Germinal center (tissue), 1 donor: ENCODE measurements at places on chromosomes 13 and 19.

DNA sequence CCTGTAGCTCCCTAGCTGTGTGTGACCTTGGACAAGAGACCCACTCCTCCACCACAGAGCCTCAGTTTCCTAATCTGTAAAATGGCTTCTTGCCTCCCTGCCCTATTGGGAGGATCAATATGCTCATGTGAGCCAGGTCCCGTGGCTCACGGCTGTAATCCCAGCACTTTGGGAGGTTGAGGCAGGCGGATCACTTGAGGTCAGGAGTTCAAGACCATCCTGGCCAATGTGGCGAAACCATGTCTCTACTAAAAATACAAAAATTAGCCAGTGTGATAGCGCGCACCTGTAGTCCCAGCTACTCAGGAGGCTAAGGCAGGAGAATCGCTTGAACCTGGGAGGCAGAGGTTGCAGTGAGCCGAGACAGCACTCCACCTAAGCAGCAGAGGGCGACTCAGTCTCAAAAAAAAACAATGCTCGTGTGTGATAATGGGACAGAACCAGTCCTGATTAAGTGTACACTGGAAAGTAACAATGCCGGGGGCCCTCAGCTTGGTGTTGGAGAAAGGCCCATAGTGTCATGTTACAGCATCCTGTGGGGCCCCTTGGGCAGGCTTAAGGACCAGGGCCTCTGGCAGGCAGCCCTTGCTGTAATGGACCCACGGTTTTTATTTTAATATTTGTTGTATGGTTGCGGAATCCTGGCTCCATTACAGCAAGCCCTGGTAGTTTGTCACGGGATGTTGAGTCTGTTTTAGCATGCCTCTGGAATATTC lies 6.8 kb downstream of the RPS11 start:
- DNase-seq = no peak

GRCh38 chr13:100506600-100507422 lies 81.8 kb downstream of the GGACT start:
- DNase-seq = no peak

DNA sequence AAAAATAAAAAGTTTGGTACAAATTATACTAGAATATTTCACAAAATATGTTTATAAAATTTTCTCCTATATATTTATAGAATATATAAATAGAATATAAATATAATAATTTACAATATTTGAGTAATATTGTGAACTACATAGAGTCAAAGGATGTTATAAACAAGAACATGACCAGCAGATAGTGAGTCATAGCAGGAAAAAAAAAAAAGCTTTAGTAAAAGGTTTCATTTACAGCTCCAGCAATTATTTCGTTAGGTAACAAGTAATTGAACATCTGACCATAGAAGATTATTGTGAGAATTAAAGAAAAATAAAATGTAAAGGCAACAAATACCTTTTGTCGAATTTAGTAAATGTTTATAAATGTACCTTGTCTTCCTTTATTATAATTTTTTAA lies 864.1 kb downstream of the PCDH17 start:
- no peak for DNase-seq

DNA sequence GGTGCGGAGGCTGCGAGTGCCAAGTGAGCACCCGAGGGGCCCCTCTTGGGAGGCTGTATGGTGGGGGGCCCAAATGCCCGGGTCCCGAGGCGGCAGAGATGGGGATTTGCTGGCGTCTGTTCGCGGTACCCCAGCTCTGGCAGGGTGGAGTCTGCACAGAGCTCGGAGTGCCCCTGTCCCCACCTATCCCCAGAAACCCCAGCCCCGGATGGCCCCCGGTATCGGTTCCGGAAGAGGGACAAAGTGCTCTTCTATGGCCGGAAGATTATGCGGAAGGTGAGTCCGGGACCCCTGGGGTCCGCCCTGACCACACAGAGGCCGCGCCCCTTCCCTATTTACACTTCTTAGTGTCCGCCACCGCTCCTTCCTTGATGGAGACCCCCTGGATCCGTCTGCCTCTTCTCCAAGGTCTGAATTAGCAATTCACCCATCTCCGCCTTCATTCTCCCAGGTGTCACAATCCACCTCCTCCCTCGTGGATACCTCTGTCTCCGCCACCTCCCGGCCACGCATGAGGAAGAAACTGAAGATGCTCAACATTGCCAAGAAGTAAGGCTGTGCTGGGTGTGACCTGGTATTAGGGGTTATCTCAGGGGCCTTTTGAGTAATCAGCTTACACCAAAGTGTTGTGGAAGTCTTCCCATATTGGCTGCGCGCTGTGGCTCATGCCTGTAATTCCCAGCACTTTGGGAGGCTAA lies 630 bp downstream of the PNPLA6 start:
- peak; percentile 60 for DNase-seq

GRCh38 chr19:35408284-35409171 lies 37.7 kb downstream of the GPR42 start:
- peak; percentile 30 for DNase-seq
